ENCODE measurements at places on chromosomes 5 and 9.

DNA sequence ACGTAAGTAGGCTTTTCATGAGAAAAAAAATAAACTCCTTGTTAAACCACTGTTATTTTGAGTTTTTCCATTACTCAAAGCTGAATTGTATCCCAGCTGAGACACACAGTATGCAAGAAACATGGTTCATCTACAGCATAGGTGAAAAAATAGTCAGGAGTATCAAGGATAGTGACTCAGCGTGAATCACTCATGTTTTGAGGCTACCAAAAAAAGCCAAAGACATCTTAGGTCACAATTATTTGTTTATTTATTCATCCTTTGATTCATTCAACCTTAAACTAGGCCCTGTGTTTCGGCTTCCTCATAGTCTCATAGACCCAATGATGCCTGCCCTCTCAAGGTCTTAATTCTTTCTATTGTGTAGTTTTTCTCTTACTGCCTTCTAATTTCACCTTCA, 32.9 kb upstream of the STX17 start:
- DNase-seq, result peak; percentile 78

DNA sequence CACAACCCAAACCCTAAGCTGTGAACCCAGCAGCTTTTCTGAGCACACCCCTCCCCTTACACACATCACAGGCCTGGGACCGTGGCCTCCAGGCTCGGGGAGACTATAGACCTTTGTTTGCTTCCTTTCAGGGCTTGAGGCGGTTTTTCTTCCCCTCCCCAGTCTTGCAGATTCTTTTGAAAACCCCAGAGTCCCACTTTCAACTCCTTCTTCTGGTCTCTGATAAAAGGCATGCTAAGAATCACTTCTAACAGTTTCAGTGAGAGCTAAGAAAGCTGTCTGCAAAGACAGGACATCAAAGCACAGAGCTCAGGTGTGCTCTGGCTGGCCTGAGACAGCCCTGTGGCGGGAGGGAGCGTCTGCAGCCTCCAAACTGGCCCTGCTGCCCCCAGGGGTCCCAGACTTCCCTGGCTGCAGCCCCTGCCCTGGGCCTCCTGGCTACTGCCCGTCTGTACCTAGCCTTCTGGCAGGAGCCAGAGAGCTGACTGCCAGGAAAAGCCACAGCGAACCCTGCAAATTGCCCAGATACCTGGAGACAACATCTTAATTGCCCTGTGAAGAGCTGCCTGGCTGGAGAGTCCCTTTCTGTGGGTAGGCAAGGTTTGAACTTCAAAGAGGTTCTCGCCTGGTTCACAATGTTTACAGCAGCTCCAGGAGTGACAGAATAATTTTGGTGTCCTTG, 138.9 kb downstream of the GADD45G start:
- DNase-seq, result no peak

DNA sequence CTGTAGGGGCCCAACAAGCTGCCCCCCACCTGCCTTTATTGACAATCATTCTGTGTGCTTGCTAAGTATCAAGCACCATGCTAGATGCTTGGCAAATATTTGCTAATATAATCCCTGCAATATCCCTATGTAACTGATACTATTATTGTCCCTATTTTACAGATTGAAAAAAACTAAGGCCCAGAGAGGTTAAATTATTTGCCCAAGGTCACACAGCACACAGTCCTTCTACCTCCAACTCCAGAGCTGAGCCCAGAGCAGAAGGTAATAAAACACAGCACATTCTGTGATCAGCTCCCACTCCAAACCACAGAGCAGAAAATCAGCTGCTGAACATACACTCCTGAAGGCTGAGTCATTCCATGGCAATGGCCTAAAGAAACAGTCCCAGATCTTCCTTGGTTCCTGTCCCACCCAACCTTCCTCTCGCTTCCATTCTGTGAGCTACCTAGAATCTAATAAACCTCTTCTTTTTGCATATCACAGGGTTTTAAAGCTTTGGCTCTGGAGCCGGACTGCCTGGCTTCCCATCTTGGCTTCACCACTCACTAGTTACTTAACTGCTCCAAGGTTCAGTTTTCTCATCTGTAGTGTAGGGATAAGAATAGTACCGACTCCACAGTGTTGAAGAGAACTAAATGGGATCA, 66.7 kb upstream of the ADRA1B start:
- DNase-seq, result peak; percentile 85

DNA sequence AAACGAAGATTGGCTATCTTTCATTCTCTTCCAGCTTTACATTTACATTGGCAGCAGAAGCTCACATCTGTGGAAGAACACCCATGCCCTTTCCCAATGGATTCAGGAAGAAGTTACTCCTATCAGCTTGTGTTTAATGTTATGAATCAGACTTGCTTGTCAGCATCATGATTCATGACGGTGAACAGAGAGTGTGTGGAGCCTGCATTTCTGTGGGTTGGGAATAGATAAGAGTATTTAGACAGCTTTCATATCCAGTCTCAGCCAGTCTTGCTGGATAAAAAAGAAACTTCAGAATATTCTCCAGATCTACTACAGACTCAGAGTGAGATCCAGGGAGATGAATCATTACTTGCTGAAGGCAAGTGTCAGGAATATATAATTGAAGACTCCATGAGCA, 812.9 kb upstream of the ZNF608 start:
- peak; percentile 97 for DNase-seq

DNA sequence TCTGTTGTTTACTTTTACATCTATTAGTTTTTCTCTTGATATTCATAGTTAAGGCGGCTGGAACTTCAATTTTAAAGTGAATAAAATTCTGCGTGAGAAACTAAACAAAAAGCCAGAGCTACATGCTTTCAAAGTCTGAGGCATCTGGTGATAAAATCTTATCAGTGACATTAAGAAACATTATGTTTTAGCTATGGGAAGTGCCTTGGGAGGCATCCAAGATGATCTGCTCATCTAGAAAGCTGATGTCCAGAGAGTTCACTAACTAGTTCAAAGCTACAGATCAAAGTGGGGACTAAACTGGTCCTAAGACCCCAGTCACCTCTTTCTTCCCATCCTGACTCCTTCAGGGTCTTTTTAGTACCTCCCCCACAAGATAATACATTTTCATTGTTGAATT, 37.2 kb downstream of the MRPS27 start:
- peak; percentile 74 for DNase-seq

- no peak for DNase-seq
Observed at GRCh38 chr9:91158286-91158685, 203.4 kb downstream of the AUH start.

DNA sequence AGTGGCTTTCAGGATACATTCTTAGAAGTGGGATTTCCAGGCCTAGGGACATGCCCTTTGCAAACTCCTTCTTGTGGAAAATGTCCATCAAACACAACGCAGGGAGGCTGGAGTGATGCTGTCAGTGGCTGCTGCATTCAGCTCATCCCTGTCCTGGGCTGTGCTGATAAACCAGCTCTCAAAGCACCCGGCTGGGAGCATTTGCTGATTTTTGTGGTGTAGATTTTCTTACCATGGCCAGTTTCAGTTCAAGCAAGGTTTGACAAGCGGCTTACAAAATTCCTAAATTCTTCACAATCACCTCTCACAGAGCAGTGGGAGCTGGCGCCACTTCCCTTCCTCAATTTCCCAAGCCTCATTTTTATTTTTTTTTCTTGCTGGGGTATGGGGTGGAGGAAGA, 28.2 kb downstream of the FAM163B start:
- no peak for DNase-seq

- no peak for DNase-seq
Observed at GRCh38 chr5:147621016-147621415, 111.1 kb upstream of the DPYSL3 start.

- DNase-seq, result peak; percentile 67
Observed at GRCh38 chr5:60538955-60539866, 160.8 kb downstream of the DEPDC1B start.

DNA sequence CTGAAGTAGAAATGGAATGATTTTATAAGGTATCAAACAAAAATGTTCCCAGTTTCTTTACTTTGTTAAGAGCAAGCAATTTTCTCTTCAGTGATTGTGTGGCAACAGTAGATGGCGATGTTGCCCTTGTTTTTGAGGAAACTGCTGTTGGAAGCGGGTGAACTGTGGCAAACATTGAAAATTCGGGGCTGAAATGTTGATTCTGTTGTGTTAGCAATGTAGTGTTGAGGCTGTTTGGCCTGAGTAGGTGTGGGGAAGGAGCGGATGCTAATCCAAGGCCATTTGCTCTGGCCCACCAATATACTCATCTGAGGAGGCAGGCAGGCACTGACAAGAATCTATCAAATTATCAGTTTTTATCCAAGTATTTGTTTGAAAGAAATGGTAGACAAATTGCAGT, 129.8 kb downstream of the SLC12A2 start:
- DNase-seq, result peak; percentile 90

Data from choroid plexus epithelial cell (primary cell).